HTR-8/SVneo (cell line): ENCODE measurements at places on chromosomes 12 and 14.

DNA sequence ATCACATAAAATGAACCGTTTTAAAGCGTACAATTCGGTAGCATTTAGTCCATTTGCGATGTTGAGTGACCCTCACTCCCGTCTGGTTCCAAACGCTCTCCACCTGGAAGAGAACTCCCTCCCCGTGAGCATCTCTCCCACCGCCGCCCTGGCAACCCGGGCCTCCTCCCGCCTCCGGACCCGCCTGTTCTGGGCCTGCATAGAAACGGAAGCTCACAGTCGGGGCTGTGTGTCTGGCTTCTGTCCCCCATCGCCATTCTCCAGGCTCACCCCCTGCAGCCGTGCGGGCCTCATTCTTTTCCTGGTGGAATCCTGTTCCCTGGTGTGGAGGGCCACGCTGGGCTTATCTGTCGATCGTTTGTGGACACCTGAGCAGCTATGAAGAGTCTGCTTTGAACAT, 17.3 kb downstream of the LRCOL1 start:
- DNase-seq = no peak

GRCh38 chr12:93798279-93799151, 121.3 kb downstream of the CRADD start:
- no peak for DNase-seq

DNA sequence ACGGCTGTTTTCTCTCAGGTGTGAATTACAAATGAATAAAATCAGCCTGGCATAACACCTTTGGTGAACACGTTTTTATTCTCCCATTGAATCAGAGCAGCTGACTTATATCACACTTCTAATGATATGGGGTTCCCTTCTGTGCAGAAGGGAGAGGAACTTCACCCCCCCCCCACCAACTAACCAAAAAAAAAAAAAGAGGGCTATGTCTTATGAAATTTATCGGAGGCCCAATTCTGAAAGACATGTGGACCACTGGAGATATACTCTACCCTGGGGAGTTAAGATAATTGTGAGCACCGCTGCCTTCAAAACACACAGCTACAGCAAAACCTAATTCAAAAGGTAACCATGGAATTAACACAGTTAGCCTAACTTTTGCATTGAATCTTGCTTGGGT, 4.6 kb downstream of the BCL11B start:
- DNase-seq = no peak

GRCh38 chr12:98644433-98644711, 216 bp downstream of the IKBIP start:
- DNase-seq = peak; percentile 50

DNA sequence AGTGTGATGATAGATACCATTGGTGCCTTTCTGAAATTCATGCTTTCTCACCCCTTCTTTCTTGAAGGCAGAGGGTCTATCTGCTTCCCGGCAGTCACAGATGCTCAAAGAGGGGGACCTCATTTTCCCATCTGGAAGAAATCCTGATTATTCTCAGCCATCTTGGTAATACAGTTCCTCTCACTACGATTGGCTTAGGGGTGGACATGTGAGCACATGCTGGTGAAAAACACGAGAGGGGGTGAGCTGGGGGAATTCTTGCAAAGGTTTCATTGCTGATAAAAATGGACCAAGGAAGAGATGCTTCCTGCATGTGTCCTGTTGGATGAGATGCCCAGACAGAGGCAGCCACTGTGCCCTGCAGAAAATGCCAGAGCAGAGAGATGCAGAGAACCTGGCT, 13.8 kb upstream of the SCARB1 start:
- DNase-seq = no peak

DNA sequence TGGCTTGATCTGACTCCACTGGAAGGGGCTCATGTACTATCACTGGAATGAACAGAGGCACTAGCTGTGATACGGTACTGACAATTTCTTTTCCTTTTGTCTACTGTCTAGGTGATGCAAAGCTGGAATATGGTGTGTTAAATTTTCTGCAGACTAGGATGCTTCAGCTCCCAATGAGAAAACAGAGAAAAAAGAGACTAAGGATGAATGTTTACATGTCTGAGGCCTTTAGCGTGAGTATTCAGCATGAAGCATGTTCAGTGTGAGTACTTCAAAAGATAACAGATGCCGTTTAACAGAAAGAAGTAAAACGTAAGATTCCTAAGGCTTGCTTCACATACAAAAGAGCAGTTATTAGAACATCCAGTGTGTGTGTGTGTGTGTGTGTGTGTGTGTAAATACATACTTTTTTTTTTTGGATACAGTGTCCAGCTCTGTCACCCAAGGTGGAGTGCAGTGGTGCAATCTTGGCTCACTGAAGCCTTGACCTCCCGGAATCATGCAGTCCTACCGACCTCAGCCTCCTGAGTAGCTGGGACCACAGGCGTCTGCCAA, 92.3 kb upstream of the FERMT2 start:
- no peak for DNase-seq

DNA sequence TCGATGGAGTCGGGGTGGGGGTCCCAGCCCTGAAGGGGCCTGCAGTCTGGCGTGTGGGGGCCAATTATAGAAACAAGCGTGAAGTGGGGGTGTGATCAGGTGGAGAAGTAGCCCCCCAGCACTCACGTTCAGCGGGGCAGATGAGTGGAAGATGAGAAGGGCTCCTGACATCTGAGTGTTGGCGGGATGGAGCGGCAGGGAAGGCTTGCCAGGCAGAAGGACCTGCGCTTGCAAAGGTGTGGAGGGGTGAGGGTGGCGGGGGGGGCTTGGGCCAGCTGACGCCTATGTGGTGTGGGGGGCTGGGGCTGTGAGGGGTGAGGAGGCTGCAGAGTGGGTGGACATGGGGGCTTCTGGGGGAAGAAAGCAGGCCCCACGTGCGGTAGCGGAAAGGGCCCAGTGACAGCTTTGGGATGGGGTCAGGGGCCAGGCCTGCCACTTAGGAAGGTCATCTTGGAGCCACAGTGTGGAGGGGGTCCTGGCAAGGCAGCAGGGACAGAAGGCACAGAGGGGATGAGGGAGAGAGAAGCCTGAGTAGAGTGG, 22.2 kb upstream of the BEGAIN start:
- DNase-seq = no peak

GRCh38 chr12:121837680-121838079, 21.0 kb downstream of the HPD start:
- DNase-seq = no peak

GRCh38 chr14:93331728-93332396, 974 bp downstream of the BTBD7 start:
- no peak for DNase-seq

GRCh38 chr14:87999277-87999676, 5.7 kb upstream of the GPR65 start:
- DNase-seq = no peak

DNA sequence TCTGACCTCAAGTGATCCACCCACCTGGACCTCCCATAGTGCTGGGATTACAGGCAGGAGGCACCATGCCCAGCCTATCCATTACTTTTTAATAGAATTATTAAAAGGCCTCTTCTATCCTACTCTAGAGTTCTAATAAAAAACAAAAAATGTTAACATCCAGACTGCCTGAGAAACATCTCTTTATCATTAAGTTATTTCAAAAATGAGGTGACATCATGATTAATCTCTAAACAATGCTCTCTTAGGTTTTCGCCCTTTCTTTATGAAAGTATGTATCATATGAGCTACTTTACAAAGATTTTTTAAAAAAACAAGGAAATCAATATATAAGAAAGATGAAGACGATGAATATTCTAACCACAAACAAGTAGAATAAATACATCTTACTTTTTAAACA, 52.6 kb downstream of the FGD6 start:
- DNase-seq = no peak

DNA sequence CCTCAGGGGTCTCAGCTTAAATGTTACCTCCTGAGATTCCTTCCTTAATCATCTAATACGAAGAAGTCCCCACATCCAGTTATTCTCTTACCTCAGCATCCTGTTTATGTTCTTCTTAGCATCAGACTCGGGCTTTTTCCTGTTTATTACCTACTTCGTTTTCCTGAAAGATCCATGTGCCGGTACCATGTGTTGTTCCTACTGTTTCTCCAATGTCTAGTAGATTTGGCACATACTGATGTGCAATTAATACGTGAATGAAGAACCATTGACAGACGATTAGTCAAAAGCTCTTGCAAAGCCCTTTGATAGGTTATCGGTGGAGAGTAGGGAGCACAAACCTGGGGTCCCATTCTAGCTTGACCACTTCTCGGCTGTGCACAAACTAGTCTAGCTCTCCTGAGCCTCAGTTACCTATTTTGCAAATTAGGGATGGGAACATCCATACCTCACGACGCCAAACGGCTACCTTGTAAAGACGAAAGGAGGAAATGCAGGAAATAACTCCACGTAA, 735 bp upstream of the MAPKAPK5 start:
- peak; percentile 10 for DNase-seq

DNA sequence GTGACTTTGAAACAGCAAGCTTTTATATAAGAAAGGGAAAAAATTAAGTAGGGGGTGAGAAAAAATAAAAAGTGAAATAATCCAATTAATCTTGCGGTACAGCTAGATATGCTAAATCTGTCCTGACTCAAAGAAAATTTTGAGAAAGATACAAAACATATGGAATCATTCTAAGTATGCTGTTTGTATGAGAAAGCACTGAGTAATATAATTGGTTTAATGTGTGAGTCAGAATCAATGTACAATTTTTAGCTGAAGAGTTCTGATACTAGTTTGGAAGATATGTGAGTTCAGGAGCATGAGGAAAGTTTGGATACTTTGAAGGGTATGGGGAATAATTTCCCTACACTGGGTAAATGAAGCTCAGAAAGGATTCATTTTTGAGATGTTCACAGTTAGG, 190.9 kb upstream of the RASSF8 start:
- DNase-seq = no peak

DNA sequence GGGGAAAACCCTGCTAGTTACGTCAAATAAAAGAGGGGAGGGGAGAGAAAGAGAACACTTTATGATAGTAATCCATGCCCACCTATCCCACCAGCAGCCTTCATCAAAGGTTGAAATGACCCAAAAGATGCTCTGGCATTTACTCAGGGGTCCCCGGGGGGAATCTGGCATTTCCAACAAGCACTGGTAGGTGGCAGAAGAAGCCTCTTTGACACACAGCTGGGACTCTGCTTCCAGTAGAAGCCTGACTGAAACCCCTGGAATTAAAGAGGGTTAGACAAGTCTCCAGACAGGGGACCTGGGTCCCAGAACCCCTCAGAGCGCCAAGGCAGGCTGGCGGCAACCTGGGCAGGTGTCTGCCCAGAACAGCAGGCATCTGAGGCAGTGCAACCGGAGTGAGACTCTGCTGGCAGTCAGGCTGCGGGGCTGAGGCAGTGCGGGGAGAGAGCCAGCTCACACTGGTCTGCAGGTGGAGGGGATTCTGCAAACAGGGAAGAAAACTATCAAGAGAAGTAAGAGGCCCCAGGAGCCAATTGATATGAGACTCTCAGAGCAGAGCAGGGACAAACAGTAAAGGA, 85.0 kb upstream of the CAPRIN2 start:
- DNase-seq = no peak
